Activated naive CD4-positive, alpha-beta T cell (primary cell): ENCODE measurements at places on chromosomes 7 and 10.

GRCh38 chr10:9545073-9545472 is 1472.6 kb upstream of the CELF2 start:
- no peak for DNase-seq

- no peak for DNase-seq
Observed at GRCh38 chr10:91519899-91520514, 109.9 kb downstream of the HECTD2 start.

- DNase-seq = no peak
Observed at GRCh38 chr7:7263297-7264230, 81.2 kb downstream of the C1GALT1 start.

DNA sequence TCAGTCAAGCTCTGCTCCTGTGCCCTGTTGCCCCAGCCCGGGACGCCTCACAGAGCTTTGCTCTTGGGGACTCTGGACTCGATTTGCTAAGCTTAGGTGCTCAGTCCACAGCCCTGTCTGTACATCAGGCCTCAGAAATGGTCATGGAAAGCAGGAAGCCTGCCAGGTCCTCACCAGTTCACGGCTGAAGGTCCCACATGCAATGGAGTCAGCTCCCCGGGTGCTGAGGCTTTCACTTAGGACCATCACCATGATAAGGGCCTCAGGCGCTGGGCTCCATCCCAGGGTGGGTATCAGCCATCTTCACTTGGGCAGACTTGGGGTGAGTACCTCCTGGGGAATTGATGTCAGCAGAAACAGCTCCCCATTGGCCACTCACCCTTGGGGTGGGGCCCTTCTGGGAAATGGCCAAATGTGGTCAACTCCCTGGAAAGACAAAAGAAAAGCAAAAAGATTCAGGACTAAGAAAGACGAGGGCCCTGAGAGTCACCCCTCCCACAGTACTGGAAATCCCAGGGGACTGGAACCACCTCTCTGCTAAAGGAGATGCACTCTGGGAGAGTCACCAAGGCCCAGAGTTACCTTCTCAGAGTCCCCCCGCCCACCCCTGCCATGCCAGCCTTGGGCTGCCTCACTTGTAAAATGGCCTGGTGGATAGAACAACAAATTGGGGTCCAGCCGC is 37.6 kb downstream of the FAM53B start:
- DNase-seq = no peak

DNA sequence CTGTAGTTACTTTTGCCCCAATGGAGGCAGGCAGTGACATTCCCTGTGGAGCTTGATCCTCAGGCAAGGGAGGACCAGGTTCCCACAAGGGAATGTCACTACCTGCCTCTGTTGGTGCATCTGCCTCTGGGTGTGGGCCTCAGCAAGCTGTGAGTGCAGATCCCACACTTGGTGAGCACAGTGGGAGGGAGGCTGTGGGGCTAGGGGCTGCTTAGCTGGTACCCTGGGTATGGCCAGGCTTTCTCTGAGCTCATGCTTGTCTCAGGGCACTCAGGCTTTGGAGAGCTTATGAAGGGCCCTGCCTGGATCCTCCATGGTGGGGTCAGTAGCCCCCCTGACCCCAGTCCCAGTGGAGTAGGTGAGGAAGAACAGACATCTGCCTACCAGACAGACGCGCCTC is 16.2 kb upstream of the ZNF488 start:
- DNase-seq = no peak

DNA sequence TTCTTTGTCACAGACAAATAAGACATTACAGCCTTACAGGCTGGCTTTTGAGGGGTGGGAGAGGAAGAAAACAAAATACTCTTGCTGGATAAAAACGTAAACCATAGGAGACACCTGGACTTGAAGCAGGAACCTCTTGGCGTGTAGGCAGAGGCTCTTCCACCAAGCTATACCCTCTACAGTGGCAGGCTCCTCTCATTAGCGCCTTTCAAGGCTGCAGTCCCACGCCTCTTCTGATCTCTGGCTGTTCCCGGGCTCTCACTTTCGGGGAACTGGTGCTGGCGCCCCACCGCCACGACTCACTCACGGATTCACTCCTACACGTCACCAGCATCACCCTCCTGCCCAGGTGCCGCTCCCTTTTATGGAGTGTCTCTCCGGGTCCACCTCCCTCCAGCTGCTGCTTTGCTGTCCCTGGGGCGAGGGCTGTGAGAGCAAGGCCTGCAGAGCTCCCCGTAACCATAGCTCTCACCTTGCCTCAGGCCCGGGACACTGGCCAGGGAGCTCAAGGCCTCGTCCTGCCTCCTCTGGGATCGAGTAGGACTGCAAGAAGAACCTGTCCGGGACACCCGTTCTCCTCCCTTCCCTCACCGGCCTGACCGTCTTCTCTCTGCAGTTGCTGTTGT is 62.6 kb downstream of the ZNF777 start:
- DNase-seq = no peak

DNA sequence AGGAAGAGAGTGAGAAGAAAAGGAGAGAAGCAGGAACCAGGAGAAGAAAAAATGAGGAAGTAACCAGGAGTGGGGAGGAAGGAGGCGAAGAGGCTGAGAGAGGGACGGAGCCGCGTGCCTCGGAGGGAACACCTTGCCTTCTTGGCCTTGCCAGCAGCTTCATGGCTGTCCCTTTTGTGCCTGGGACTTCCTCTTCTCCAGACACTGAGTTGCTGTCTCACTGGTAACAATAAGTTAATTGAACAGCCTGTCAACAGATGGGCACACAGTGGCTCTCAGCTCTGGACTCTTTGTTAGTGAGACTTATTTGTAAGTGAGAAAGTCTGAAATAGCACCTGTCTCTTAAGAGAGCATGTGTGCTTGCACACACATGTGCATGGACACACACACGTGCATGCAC is 83.2 kb downstream of the GATA3 start:
- DNase-seq = no peak

DNA sequence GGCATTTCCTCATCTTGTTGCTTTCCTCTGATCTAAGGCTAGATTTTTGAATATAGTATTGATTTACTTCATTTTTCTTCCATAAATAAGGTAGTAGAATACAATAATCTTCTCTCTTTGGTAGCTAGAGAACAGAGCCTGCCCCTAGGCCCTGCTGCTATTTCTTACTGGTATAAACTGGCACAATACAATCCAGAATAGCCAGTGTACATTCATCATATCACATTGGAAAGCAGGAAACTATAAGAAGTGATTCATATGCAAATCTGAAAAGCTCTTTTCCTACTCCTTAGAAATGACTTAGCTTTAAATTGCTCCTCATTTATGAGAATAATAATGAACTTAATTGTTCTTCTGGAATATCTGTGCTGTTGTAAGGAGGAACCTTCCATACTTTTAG is 100.2 kb downstream of the KCND2 start:
- no peak for DNase-seq

- DNase-seq = no peak
Observed at GRCh38 chr7:112060625-112061024, 145.6 kb downstream of the DOCK4 start.
